NCI-H187 (cell line): ENCODE measurements at places on chromosomes 11 and 22.

- no peak for DNase-seq
These were observed 221.9 kb upstream of the GRIA4 start for GRCh38 chr11:105388006-105388405.

- DNase-seq, result no peak
These were observed 371.8 kb upstream of the CHORDC1 start for GRCh38 chr11:90594658-90595057.

DNA sequence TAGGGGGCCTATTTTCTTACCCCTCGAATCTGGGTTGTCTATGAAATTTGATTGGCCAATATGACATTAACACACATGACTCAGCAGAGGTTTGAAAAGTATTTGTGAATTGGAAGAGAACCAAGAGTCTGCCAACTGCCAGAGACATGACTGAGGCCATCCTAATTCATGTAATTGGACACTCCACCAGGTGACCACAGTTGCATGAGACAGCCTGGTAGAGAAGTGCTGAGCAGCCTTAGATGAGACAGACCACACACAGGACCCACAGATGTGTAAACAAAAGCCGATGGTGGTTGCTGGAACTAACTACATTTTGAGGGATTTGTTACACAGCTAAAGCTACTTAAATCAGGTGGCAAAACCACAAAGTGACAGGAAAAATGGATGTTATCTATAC, 855 bp upstream of the MS4A5 start:
- no peak for DNase-seq

GRCh38 chr11:133697603-133698180, 147.6 kb downstream of the SPATA19 start:
- DNase-seq, result no peak

- peak; percentile 33 for DNase-seq
These were observed 1.3 kb downstream of the GNG3 start for GRCh38 chr11:62708793-62709192.

- DNase-seq, result no peak
These were observed 18.6 kb downstream of the CREB3L1 start for GRCh38 chr11:46296059-46296527.

DNA sequence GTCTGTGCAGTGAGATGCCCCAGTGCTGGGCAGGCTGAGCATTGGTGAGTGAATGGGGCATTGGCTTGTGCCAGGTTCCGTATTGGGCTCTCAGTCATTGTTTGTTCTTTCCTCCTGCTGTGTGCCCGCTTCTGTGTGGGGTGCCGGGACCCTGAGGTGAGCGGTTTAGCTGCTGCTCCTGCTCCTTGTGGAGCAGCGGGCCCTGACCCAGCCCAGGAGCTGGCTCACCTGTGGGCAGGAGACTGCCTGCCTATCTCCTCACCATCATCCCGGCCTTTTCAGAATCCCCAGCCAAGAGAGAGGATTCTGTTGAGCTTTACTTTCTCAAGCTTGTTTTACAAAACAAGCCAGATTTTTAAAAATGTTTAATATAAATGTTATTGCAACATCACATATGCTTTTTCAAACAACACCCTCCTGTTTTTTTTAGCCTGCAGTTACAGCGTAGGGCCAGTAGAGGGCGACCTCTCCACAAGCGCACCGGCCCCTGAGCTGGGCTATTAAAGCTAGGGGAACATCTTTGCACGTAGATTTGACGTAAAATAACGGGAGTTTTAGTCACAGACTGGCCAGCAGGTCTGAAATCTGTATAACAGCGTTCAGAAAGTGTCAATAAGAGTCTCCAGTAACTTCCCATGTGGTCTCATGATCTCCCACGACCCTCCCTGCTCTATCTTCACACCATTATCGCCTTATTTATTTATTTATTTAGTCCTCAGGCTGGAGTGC, 25.1 kb upstream of the RELT start:
- no peak for DNase-seq

- DNase-seq, result no peak
These were observed 13.8 kb upstream of the RBM4B start for GRCh38 chr11:66691311-66691980.

GRCh38 chr22:32764330-32765131, 37.0 kb upstream of the TIMP3 start:
- no peak for DNase-seq

- DNase-seq, result no peak
These were observed 25.9 kb upstream of the SMTN start for GRCh38 chr22:31055117-31055634.

DNA sequence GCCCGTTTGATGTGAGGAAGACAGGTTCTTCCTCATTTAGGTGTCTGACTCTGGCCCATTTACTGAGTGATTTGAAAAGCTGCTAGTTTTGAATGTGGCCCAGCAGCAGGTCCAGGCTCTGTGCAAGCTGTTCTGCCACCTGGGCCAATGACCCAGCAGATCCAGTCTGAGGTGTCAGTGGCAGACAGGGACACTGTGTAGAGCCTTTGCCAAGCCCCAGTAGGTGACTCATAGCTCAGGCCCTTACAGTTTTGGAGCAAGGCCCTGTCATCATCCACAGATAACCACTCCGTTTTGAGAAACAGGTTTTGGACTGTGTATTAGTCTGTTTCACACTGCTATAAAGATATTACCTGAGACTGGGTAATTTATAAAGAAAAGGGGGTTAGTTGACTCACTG, 23.9 kb downstream of the TSPAN32 start:
- no peak for DNase-seq

DNA sequence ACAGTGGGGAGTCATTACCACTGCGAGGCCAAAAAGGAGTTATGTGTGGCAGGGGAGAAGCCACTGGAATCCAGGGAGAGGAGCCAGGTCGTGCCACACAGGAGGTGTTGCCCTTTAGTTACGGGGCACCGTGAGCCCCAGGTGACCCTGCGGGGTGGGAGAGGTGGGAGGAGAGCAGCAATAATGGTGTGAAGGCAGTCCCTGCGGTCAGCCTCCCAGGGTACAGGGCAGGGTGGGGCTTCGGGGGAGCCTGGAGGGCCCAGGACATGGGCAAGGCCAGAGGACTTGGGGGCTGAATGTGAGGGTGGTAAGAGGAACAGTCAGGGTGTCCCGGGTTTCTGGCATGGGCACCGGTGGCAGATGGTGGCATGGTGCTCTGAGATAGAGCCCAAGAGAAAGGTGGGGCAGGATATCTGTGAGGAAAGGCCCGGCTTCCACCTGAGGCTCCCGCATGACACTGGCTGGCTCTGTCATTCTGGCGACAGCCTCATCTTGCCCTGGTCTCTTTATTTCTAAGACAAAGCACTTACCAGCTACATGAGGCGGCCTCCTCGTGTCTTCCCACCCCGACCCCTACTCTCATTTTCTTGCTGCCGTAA, 82.6 kb upstream of the LMO1 start:
- DNase-seq, result no peak

GRCh38 chr22:46491946-46492345, 45.5 kb downstream of the CELSR1 start:
- no peak for DNase-seq

GRCh38 chr11:71281831-71282230, 29.5 kb upstream of the SHANK2 start:
- no peak for DNase-seq

DNA sequence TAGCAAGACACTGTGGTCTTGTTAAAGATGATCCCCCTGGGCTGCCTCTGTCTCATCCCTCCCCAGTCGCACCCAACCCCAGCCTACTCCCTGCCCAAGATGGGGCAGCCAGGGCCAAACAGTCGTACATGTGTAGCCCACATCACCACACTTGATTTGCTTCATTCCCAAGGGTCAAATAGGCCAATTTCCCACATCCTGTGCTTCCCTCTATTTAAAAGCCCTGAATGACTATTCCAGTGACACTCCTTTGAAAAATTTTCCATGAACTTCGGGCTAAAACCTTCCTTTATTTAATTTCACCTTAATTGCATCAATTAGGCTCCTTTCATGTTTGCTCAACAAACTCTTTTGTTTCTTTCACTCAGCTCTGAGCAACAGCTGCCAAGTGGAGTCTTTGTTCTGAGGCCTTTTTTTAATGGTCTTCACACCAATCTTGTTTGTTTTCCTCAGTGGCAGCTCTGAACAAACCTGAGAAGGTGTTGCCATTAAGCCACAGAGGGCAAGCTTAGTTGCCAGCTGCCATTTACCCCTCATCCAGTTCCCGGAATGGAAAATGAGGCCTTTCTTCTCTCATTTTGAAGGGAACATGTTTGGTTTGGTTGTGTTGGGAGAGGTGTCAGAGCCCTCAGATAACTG, 126.9 kb downstream of the APIP start:
- no peak for DNase-seq

- DNase-seq, result no peak
These were observed 30.1 kb upstream of the KCNJ11 start for GRCh38 chr11:17418444-17419081.

GRCh38 chr11:129733981-129734380, 81.7 kb upstream of the TMEM45B start:
- DNase-seq, result no peak

DNA sequence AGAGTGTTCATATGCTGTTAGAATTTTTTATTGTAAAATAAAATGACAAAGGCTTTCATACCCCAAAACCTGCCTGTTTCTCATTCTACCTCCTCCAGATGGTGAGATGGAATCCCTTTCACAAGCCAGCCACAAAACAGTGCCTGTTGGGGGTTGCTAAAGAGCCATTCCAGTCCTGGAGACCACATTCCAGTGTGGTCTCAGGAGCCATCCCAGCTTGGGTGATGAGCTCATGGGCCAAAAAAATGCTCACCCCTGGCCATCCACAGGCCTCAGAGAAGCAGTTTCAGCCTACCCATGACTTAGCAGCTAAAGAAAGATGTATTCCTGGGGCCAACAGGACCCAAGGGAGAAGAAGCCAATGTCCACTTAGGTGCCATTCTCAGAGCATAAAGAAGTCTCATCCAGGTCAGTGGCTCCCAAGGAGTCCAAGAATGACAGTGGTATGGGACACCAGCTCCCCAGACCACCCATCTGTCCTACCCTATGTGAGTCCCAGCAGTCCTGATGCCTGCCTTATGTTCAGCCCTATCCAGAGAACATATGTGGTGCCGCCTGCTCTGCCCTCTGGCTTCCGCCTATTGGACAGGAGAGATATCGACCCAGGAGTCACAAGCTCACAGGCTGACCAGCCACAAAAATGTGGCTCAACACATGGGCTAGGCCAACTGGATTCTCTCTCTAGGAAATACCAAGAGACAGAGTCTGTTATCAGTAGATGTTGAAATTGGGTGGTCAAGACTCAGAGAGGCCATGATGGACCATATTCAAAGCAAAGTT, 26.4 kb downstream of the C11orf91 start:
- DNase-seq, result no peak

DNA sequence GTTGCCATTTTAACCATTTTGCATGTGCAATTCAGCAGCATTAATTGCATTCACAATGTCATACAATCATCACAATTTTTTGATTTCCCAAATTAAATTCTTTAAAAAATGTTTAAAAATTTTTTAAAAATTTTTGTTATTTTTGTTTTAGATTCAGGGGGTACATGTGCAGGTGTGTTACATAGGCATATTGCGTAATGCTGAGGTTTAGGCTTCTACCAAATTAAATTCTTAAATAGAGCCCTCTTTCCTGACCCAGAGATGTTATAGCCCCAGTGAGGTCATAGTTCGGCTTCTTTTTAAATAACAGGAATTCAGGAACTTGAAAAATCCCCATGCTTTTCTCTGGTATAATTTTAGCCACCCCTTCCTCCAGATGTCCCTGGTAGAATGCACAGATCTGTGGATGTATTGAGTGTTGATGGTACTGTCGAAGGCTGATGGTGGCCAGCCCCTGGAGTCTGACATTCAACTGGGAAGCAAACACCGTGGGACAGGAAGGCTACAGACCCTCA, 11.3 kb upstream of the AMPD3 start:
- no peak for DNase-seq

- no peak for DNase-seq
These were observed 32.1 kb downstream of the FAM168A start for GRCh38 chr11:73565804-73566203.

GRCh38 chr22:46180370-46181137, 30.2 kb downstream of the PPARA start:
- no peak for DNase-seq

DNA sequence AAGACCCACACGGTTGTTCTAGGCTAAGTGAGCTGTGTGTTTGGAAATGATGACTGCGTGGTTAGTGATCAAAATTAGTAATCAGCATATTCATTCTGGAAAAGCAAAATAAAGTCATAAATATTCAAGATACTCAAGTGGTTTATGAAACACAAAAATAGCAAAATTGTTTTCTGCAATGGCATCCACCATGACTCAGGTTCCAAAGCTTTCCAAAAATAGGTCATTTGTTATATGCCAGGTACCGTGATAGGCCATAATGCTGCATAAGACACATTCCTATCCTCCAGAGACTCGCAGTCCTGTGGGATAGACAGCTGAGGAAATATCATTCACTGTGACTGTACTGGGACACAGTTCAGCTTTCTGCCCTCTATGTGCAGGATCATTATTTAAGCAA, 2.4 kb upstream of the ATL3 start:
- no peak for DNase-seq

DNA sequence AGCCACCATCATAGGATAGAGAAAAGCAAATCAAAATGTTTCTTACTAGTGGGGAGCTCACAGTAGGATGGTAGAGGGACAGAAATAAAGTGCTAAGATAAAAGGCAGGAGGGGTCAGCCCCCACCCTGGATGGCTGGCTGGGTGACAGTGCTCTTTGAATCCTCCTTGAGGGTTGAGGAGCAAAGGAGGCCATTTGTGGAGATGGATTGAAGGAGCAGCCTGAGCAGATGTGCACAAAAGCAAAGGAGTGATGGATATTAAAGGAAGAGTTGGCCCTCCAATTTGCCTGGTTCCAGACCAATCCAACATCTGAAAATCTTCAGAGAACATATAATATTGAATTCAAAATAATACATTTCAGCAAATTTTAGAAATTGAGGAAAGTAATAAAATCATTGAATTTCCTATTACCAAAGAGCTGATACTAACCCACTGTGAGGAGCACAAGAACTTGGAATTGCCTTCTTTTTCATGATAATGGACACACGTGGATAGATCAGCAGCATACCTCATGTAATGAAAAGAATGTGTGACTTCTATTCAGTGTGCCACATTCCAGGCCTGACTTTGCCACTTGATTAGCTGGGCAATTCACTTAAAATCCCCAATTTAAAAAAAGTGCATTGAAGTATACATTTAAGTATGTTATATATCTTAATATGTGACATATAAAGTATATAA, 287.0 kb downstream of the FAT3 start:
- no peak for DNase-seq

DNA sequence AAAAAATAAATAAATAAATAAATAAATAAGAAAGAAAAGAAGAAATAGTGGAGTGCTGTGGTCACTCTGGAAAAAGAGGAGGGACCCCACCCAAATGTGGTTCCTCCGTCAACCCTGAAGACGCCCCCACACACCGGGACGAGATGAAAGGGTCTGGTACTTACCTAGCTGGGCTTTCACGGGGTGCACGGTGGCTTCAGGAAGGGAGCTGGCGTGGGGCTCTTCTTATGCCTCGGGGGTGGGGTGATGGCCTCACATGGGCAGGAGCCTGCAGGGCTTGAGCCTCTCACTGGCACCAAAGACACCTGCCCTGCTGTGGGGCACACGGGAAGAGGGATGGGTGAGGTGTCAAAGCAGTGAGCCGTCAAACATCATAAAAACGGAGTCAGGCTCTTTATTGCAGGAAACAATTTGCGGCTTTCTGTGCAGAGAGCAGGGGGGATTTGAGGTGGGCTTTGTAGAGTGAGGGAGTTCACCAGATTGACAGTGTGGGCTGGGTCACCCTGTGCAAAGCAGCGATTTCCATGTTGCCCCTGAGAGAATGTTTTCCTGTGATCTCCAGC, 28.0 kb upstream of the KRTAP5-6 start:
- no peak for DNase-seq
